ENCODE measurements at places on chromosomes 1 and 21.

- H3K4me3 ChIP-seq, result no peak overlapping the region
- H3K36me3 ChIP-seq, result no peaks in the 10 kb centered on the region
- H3K4me1 ChIP-seq, result no peaks in the 10 kb centered on the region
- no peaks in the 10 kb centered on the region for H3K27me3 ChIP-seq
Observed at GRCh38 chr1:59788825-59789224, 25.9 kb upstream of the HOOK1 start.

GRCh38 chr21:38486221-38486620, 12.1 kb downstream of the ERG start:
- H3K27ac ChIP-seq, result no peak overlapping the region
- DNase-seq, result no peak
- H3K27me3 ChIP-seq, result no peaks in the 10 kb centered on the region
- H3K36me3 ChIP-seq, result no peaks in the 10 kb centered on the region

- no peaks in the 10 kb centered on the region for H3K4me1 ChIP-seq
- no peak overlapping the region for H3K4me3 ChIP-seq
- H3K36me3 ChIP-seq, result no peaks in the 10 kb centered on the region
- no peak overlapping the region for H3K27ac ChIP-seq
Observed at GRCh38 chr21:40850071-40850470, 3.1 kb upstream of the DSCAM start.

DNA sequence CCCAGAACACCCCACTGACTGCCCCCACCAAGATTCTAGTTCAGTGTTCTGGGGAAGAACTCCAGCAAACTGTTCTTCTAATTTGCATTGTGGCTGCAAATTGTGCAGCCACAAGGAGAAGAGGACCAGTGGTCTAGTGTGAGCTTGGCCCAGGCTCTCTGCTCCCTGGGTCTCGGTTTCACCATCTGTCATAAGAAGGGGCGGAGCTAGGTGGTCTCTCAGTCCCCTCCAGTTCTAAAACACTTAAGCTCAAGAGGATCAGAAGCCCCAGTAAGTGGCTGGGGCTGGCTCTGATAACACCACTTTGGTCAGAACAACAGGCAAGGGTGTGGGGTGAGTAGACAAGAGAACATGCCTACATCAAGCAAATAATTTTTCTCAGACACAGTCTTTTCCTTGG, 99.9 kb downstream of the BEND5 start:
- H3K4me3 ChIP-seq, result no peak overlapping the region
- no peaks in the 10 kb centered on the region for H3K4me1 ChIP-seq
- H3K27me3 ChIP-seq, result no peaks in the 10 kb centered on the region
- no peaks in the 10 kb centered on the region for H3K36me3 ChIP-seq
- H3K27ac ChIP-seq, result no peak overlapping the region

DNA sequence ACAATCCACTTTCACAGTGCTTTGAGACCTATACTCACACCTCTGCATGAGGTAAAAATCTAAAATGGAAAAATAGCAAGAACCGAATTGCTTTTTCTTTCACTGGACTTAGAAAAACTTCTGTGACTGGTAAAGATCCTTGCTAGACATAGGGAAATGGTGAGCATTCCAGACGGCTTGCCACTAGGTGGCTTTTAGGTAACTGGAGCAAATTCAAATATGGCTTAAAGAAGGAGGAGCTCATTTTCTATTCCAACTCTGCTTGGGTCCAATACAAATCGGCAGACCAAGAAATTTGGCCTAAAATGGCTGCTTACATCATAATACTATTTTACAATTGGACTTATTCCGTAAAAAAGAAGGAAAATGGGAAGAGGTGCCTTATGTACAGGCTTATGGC, 977.9 kb downstream of the ADGRL2 start:
- H3K27ac ChIP-seq, result no peak overlapping the region
- no peaks in the 10 kb centered on the region for H3K36me3 ChIP-seq
- no peak for DNase-seq
- no peak overlapping the region for H3K4me3 ChIP-seq
- H3K27me3 ChIP-seq, result no peaks in the 10 kb centered on the region
- H3K4me1 ChIP-seq, result no peaks in the 10 kb centered on the region

GRCh38 chr1:78419309-78419708, 71.5 kb upstream of the PTGFR start:
- no peak for DNase-seq
- H3K4me1 ChIP-seq, result no peaks in the 10 kb centered on the region
- H3K27me3 ChIP-seq, result no peaks in the 10 kb centered on the region
- H3K27ac ChIP-seq, result no peak overlapping the region

Measured in effector memory CD4-positive, alpha-beta T cell (primary cell).